NCI-H774 (cell line): ENCODE measurements at places on chromosomes 2 and 18.

DNA sequence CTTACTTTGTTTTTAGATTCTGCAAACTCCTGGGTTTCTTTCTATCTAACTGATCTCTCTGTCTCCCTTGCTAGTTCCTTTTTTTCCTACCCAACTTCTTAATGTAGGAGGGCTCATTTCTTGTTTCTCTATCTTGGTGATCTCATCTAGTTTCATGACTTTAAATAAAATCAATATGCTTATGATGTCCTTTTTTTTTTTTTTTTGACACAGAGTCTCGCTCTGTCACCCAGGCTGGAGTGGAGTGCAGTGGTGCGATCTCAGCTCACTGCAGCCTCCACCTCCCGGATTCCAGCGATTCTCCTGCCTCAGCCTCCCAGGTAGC is 42.2 kb upstream of the IL1RL1 start:
- no peak for DNase-seq

GRCh38 chr18:42268798-42269197 is 313.8 kb downstream of the PIK3C3 start:
- no peak for DNase-seq

DNA sequence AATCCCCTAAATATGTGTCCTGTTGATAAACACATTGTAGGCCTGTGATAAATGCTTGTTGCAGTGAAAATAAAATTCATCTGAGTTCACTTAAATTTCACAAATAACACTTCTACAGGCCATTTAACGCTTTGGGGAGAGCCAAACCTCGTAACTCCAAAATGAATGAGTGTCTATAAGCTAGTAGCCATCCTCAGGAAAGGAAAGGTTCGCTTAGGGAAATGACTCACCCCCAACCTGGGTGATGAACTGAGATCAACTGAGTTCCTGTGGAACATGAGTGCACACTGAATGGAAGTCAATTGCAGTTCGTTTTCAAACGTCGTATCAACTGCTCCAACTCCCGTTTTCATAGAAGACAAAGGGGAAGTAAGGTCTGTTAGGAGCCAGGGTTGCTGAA is 527.6 kb upstream of the ID2 start:
- no peak for DNase-seq

- DNase-seq, result no peak
Measured at GRCh38 chr2:127134833-127135830, 28.2 kb upstream of the BIN1 start.

DNA sequence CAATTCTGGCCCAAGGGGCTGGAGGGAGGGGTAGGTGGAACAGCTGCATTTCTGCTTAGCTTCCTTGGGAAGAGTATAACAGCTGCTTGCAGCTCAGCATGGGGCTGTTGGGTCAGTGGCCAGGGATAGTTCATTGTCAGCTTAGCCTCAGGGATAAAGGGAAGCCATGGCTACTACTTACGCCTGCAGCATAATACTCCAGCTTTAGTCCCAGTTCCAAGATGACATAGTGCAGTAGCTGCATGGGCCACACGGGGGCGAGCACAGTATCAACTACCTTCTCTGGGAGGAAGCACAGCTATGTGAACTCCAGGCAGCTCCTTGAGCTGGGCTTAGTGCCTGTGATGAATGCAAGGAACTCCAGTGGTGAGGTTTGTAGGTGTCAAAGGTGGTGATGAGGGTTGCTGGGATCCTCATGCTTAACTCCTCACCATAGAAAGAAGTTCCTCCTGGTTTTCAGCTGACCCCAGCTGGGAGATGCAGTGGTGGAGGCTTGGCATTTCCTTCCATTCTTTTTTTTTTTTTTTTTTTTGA is 35.4 kb upstream of the RHOB start:
- peak; percentile 26 for DNase-seq

- peak; percentile 79 for DNase-seq
Measured at GRCh38 chr18:13137670-13138419, 80.7 kb upstream of the LDLRAD4 start.

- no peak for DNase-seq
Measured at GRCh38 chr2:124692707-124693106, 667.6 kb downstream of the CNTNAP5 start.
